ENCODE measurements at places on chromosomes 4 and X.

GRCh38 chr4:158938220-158939044 lies 164.4 kb upstream of the RAPGEF2 start:
- no peak for DNase-seq

DNA sequence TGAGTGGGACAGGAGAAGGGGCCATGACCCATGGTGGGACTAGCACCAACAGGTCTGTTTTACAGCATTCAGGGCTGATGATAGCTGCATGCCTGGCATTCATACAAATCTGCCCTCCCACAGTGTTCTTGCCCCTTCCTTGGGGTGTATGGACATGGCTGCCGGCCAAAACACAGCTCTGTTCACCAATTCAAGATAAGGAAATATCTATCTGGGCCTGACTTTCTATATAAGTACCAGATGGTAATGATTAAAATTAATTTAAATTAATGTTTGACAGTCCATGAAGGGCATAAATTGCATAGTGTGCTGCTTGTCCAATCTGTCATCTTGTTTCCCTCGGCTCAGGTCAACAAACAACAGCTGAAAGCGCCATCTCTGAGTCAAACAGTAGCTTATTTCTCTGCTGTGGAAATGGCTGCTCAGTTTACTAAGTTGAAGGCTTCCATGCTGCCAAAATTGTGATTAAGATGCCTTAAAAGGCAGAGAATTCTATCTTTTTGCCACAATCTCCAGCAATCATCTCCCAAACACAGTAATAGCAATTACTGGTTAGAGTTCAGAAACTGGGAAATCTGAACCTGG lies 67.0 kb upstream of the TSPAN7 start:
- DNase-seq = no peak

GRCh38 chrX:25020905-25021449 lies 5.2 kb upstream of the ARX start:
- DNase-seq = no peak

DNA sequence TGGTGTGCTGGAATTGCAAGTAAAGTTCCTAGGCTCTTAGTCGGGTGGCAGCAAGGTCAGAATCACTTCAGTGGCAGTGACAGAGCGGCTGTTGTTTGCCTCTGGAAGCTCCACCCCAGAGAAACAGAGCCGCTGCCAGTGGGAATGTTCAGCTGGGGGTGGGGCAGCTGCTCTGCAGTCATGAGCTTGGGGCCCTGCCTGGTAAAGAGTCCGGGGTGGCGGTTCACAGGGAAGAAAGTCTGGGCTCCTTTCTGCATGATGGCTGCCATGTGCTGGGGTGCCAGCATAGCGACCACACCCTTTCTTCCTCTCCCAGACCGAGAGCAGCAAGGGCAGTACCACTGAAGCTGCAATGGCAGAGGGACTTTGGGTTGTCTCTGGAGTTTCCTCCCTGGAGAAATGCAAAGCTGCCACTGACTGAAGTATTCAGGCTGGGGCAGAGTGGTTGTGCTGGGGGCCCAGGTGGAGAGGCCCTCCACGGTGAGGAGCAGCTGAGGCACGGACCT lies 108.8 kb upstream of the CENPE start:
- DNase-seq = no peak

- DNase-seq = no peak
Measured at GRCh38 chrX:66039944-66040343, at the start of gene VSIG4. Gene VSIG4, minus strand, starts transcription at chrX:66040080. Its CDS starts 82 bp downstream, at chrX:66039998.

DNA sequence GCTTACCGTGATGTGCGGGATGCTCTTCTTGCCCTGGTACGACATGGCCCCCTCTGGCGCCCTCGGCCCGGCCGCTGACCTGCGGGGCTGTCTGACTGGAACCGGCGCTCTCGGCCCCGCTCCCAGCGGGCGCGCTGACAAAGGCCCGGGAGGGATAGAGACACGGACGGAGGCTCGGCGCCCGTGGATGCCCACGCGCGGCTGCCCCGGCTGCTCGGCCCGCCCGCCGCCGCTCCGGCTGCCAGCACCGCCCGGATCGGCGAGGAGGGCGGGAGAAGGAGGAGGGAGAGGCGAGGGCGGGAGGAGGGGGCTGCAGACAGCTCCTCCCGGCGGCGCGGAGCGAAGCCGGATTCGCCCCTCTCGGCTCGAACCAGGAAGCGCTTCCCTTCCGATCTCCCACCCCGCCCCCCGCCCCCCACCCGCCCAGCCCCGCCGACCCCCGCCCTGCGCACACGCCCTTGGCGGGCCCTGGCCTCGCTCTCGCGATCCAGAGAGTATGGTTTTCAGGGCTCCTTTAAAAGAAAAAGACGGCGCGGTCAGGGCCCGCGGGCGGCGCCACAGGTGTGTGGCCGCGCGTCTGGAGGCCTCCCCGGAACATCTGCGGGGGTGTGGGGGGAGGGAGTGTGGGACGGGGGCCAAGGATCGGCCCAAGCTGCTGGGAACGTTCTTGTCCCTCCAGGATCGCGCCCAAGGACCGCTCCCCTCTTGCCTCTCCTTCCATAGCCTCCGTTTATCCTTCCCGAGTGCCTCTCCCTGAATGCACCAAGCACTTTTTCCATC lies 4.5 kb downstream of the CRMP1 start:
- no peak for DNase-seq
